Activated naive CD4-positive, alpha-beta T cell treated with Interleukin-2 at 50 U/mL for 16 hours (primary cell): ENCODE measurements at places on chromosomes 4 and X.

GRCh38 chr4:86307432-86307831, 52.4 kb downstream of the MAPK10 start:
- no peak for DNase-seq

DNA sequence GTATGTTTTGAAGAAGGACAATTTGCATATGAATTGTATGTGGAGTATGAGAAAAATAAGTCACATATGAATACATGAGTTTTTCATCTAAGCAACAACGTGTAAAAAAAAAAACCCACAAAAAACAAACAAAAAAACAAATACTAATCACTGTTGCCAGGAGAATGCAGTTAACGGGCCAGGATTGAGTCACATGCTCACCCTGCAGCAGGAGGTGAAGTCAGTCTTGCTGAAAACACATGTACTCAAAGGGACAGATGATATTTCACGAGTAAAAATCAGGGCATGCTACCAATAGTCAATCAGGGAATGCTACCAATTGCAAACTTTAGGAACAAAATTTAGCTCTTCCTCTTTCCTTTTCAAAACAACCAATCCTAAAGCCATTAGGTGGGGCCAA, 10.4 kb upstream of the DCLK2 start:
- DNase-seq = no peak

DNA sequence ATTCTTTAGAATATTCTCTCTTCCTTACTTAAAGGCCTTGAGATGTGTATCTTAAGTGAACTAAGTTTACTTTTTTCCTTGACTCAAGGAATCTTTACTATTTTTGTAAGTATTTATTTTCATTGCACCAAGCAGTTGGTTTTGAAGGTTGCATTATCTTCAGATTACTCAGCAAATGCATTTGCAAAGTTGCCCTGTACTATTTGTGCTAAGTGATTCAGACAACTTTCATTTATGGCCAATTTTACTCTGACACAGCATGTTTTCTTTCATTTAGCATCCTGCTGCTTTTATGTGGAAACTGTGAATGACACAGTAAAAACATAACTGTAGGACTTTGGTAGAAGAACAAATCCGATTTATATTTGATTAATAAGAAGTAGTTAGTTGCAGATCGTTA, 191.0 kb downstream of the CCSER1 start:
- DNase-seq = no peak

DNA sequence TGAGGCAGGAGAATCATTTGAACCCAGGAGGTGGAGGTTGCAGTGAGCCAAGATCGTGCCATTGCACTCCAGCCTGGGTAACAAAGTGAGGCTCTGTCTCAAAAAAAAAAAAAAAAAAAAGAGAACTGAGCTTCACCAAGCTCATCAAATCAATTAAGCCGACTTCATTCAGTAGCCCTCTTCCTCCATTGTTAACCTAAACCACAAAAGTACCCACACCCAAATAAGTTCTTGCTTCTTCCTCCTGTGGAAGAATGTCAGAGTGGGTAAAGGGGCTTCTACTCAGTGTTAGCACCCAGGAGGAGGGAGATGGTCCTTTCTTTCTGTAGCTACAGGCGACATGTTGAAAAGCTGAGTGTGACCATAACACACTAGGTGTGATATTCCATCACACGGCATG, 58.6 kb upstream of the CHRNA9 start:
- DNase-seq = no peak

GRCh38 chrX:132165651-132166050, 37.8 kb upstream of the FRMD7 start:
- DNase-seq = no peak
